T-helper 17 cell (primary cell): ENCODE measurements at places on chromosomes 7 and 10. TPM values are rescaled to one million over a fixed set of nuclear protein-coding genes. Genes with fewer than 3 reads are reported as not detected.

- peak overlapping the region; percentile 65 for H3K27ac ChIP-seq
- H3K4me1 ChIP-seq = peaks cover 34% of the 10 kb centered on the region
- H3K4me3 ChIP-seq = no peak overlapping the region
- DNase-seq = no peak
These were observed 32.4 kb downstream of the WBP1L start for GRCh38 chr10:102775935-102776669.

- no peak overlapping the region for H3K27ac ChIP-seq
- peaks cover 2% of the 10 kb centered on the region for H3K36me3 ChIP-seq
- H3K27me3 ChIP-seq = peaks cover 32% of the 10 kb centered on the region
- H3K4me1 ChIP-seq = peaks cover 7% of the 10 kb centered on the region
These were observed 20.6 kb upstream of the WASL start for GRCh38 chr7:123769371-123769770.

- peaks cover 65% of the 10 kb centered on the region for H3K4me1 ChIP-seq
- H3K4me3 ChIP-seq = no peak overlapping the region
- peak overlapping the region; percentile 98 for H3K27ac ChIP-seq
- H3K36me3 ChIP-seq = peaks cover 3% of the 10 kb centered on the region
These were observed 33.8 kb downstream of the VOPP1 start for GRCh38 chr7:55538538-55538937.

Gene WDR86
- total RNA-seq = 9.7 TPM

Gene ITGB8
- 0.37 TPM for total RNA-seq

- H3K4me1 ChIP-seq = peaks cover 10% of the 10 kb centered on the region
- H3K36me3 ChIP-seq = peaks cover 9% of the 10 kb centered on the region
- peak overlapping the region; percentile 41 for H3K4me3 ChIP-seq
- no peak for DNase-seq
- H3K27me3 ChIP-seq = no peaks in the 10 kb centered on the region
These were observed 11.4 kb downstream of the NDST2 start for GRCh38 chr10:73799899-73800559.

DNA sequence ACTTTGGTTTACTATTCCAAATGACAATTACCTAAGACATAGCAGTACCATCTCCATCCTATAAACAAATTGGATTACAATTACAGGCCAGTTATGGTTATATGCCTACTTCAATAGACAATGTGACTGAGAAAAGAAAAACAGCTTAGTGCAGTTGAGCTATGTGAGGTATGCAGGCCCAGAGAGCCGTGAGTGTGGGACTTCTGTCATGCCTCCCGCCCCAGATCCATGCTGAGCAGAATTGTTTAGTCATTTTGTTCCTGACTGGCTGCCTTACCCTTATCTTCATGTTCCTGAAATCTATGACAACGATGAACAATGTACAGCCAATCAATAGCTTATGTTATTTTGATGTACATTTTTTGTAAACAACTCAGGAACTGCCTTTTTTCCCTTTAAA, 21.7 kb downstream of the LARP4B start:
- H3K4me3 ChIP-seq = no peak overlapping the region
- H3K4me1 ChIP-seq = peaks cover 29% of the 10 kb centered on the region
- no peak for DNase-seq
